ENCODE measurements at places on chromosomes 16 and 17.

DNA sequence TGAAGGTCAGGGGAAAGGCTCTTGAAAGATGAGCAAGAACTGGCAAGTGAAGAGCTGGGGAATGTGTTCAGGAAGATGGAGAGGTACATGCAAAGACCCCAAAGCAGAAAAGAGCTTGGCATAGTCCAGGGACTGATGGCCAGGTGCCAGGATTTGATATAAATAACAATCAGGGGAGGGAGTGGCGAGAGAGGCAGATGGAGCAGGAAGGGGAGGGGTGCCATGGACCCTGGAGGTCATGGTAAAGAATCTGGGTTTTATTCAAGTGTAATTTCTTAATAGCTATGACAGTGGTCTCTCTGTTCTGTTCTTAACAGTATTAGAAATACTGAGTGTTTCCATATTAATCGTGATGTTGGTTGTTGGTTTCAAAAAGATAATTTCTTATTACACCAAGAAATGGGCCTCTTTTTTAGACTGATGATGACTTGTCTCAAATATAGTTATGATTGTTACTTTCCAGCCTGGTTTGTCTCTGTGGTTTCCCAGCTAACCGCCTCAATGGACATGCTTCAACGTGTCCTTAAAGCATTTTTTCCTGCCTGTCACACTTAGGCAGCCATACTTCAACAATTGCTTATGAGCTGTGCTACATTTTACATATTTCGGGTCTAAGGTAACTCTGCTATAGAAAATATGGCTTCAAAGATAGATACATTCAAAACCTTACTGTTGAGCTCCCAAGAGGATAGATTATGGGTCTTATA is 49.4 kb downstream of the MYH10 start:
- DNase-seq, result no peak

- no peak for DNase-seq
Observed at GRCh38 chr16:23699100-23699499, 13.9 kb downstream of the ERN2 start.

DNA sequence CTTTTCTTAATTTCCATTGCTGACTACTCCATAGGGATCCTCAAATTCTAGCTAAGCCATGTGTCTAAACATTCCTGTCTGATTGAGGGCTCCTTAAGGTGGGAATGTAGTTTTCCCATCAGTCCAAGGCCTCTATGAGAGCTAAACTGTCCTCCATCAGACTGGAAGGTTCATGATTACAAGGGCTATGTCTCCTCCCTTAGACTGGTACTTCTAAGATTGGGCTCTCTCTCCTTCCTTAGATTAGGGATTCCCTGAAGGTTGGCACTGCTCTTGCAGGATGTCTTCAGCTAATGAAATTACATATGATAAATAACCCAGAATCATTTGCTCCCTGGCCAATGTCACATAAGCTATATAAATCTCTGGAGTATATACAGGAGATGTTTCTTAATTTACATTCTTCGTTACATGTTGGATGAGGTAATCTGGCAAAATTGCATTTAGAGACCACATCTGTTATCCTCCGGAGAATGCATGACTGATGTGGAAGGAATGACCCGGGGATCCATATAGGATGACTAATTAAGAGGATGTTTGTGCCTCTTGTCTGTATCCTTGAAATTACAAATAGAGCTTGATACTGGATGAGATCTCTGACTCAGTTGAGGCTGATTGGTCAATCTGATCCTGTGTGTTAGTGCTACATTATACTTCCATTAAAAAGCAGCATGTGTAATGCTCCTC is 14.2 kb downstream of the B4GALNT2 start:
- DNase-seq, result no peak

DNA sequence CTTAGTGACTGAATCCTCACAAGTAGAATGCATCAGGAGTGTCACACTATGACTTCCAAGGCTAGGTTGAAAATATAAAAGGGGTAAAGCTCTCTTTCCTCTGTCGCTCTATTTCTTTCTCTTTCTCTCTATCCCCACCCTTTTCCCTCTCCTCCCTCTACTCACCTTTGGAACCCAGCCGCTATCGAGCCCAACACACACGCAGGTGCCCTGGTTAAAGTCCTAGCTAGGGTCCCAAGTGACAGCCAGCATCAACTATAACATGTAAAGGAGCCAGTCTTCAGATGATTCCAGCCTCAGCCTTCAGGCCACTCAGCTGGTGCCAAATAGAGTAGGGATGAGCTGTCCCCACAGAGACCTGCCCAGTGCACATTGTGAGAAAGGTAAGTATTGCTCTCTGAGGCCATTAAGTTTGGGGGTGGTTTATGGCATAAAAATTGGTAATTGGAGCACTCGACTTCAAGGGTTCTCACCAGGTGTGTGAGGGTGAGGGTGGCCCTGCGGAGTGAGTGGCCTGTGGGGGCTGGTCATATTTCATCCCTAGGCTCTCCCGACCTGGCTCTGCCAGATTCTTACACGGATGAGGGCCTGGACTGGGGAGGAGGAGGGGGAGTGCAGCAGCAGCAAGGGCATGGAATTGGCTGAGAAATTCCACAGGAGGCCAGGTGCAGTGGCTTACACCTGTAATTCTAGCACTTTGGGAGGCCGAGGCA is 14.9 kb upstream of the C16orf54 start:
- no peak for DNase-seq

GRCh38 chr17:49764559-49765180 is 739 bp upstream of the FAM117A start:
- no peak for DNase-seq

GRCh38 chr17:55384643-55385232 is 36.9 kb downstream of the MMD start:
- no peak for DNase-seq

GRCh38 chr17:28702752-28703150 is 8.9 kb downstream of the PROCA1 start:
- no peak for DNase-seq

DNA sequence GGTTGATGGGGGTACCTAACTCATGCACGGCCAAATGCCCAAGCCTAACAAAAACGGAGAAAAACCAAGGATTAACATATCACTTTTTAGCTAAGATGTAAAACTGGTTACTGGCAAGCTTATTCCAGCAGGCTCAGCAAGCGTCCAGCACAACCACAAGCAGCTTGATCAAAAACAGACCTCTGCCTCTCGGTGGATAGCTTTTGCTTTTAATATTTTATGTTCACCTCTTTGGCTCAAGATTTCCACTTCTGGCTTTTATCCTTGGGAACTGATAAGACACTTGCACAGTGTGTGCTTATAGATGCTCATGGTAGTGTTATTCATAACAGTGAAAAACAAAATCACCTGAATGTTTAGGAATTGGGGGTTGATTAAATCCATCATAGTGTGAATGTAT is 206.9 kb upstream of the CACNG5 start:
- DNase-seq, result no peak

GRCh38 chr17:72422505-72423285 is 301.9 kb downstream of the SOX9 start:
- DNase-seq, result no peak

DNA sequence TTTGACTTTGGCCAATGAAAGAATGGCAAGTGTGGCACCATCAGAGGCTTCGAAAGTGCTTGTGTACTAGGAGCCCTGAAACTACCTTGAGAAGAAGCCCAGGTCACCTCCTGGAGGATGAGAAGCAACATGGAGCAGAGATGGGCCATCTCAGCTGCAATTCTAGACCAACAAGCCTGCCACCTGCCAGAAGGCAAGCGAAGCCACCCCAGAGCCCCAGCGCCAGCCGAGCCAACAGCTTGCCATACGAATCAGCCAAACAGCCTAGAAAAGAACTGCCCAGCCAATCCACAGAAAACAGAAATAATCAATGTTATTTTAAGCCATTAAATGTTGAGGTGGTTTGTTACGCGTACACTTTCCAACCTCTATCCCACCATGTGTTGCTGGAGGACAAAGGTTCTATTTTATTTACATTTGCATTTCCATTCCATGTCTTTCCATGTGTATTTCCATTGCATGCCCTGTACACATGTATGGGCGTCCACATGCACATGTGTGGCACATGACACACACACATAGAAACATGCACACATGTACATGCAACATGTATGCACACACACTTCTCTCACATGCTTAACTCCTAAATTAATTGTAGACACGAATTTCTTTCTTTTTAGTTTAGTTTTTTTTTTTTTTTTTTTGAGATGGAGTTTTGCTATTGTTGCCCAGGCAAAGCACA is 144.3 kb upstream of the TNRC6C start:
- DNase-seq, result no peak

DNA sequence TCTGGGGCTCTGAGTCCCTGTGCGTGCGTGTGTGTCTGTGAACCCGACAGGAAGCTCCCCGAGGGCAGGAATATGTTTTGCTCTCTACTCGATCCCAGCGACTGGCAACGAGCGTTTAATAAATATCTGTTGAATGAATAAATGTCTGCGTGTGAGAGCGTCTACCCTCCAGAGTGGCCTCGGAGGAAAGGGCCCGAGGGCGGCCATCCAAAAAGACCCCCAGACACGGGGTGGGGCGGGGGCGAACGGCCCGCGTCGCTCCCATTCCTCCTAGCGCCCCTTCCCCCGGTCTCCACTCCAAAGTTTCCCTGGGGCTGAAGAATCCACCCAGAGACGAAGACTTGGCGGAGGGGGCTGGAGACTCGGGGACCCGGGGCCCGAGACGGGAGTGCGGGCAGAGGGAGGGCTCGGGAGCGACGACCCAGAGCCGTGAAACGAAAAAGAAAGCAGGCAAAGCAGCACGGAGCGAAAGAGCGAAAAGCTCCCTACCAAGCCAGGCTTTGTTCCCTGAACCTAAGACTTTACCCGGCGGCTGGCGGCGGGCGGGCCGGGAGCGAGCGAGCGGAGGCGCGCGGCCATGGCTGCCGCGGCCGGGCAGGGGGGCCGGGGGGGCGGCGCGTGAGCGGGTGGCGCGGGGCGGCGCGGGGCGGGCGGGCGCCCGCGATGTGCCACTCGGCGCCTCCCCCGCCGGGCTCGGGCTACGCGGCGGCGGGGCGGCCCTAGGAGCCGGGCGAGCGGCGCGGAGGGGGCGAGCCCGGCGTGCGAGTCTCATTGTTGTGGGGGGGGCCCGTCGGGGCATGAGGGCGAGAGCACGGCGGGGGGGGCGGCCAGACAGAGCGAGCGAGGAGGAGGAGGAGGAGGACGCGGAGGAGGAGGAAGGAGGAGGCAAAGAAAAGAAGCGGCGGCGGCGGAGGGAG is at the start of gene MLLT6:
MLLT6 (plus strand) TSS at position 668 of the 917 bp plus-strand sequence. CDS start 360 bp downstream, outside the sequence.
- DNase-seq, result peak; percentile 78

GRCh38 chr16:86868786-86869185 is 290.4 kb downstream of the FOXL1 start:
- DNase-seq, result no peak

DNA sequence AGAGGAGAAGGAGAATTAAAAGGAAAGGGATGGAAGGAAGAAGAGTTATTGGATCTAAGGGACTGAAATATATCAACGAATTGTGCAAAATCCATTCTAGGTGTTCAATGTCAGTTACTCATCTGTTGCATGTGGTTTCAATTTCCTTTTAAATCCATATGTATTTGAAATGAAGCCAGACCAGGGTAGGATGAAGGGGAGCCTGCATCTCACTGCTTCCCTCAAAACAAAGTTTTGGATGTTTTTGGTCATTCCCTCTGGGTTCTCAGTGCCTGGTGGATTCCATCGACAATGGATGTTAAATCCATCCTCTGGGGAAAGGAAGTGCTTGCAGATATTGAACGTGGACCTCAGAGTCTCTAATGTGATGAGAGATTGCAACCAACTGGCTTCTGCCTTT is 103.5 kb upstream of the XYLT1 start:
- DNase-seq, result no peak

- DNase-seq, result no peak
Observed at GRCh38 chr16:78929841-78930240, 670.7 kb downstream of the MAF start.

DNA sequence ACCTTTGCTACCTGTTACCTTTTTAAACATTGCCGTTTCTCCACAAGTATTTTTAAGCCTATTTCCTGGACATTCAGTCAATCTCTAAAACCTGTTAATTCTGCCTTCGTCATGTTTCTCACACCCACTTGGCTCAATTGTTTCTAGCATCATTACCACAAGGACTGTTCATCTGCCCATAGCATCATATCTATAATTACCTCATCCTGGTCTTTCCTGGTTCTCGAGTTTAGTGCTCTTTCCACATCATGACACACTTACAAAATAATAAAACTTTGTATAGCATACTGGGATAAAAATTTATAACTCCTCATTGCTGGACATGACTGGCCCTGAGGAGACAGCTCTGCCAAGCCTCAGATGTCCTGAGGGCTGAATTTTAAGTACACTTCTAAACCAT is 104.8 kb downstream of the CYB561 start:
- no peak for DNase-seq

- no peak for DNase-seq
Observed at GRCh38 chr16:8346294-8346693, 244.0 kb downstream of the TMEM114 start.

DNA sequence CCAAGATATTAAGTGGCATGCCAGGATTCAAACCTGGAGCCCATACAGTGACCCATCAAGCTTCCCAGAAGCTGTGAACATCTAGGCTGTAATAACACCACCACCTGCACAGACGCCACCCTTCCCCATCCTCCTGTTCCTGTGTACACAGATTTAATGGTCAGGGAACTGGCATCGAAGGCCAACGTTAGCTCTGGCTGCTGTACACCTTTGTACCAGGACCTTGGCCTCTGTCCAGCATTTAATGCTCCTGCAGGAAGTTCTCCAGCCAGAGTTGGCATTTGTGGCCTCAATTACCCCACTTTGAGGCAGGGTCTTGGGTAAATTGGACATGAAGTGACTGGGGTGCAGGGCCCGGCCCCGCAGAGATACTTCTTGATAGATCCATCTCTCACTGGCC is 49.3 kb downstream of the SCNN1B start:
- DNase-seq, result no peak

DNA sequence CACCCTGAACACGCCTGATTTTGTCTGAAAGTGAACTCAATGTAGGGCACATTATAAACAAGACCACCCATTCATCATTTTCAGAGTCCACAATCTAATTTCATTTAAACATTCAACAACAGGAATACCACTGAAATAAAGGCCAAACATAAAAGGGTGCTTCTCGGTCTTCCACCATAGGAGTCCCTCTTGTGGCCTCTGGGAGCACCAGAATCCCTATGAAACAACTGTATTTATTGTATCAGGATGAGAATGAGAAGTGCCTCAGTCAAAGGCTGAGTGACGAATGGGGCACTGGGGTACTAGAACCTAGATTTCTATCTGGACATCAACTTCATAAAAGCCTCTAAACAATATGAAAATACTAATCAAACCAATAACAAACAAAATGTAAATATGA is 40.4 kb downstream of the NXPH3 start:
- DNase-seq, result no peak

DNA sequence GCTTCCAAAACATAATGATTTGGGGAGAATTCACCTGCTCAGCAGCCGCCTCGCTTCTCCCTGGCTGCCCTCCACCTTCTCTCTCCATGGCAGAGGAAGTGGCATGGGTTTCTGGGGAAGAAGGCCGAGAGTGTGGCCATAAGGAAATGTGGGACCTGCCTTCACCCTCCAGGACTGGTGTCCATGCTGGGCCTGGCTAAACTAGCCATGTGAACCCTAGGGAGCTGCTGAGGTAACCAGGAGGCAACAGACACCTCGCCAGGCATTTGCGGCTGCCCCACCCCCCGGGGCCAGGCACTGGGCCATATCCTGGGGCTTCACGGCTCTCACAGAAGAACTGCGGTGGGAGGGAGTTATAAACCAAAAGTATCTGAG is 9.9 kb upstream of the CMTM4 start:
- no peak for DNase-seq

Data from T-helper 9 cell (primary cell).